ENCODE measurements at places on chromosomes 13 and 19.

DNA sequence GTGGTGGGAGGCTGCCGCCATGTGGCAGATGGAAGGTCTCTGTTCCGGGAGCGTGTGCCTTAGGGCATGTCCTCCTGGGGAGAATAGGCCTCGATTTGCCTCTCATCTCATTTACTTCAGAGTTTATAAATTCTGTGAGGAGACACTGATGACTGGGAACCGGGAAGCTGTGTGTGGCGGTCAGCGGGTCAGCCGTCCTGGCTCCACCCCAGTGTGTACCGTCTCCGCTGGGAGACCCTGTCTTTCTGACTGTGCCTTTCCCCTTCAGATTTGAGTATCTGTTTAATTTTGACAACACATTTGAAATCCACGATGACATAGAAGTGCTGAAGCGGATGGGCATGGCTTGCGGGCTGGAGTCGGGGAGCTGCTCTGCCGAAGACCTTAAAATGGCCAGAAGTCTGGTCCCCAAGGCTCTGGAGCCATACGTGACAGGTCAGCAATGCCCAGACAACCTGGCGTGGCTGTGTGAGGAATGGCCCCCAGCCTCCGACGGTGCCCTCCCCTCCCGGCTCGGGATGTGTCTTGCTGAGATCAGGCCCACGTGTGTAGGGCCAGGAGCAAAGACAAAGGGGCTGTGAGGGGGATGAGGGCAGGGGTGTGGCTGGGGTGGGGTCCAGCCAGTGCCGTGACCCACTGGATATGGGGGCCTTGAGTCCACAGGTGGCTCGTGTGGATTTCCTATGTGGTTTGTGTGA is 21.6 kb downstream of the ATP4B start:
- DNase-seq, result no peak

GRCh38 chr13:91891141-91891540 is 492.7 kb downstream of the GPC5 start:
- no peak for DNase-seq

- DNase-seq, result no peak
These were observed 50.1 kb downstream of the NLRP12 start for GRCh38 chr19:53773999-53774398.

DNA sequence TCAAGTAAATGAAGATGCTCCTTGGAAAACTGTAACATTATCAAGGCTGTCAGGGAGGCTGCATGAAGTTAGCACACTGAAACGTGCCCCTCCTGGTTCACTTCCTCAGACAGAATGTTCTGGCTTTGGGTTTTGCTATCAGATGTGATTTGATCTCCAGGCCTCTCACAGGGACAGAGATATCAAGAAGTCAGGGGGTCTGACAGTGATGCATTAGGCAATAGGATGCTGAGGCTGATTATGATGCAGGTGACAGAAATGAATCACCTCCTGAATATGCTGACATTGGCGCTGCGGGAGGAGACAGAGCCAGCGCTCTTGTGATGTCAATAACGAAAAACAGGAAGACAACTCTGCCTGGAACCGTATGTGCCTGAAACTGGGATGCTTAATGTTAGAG is 278.5 kb downstream of the DCT start:
- DNase-seq, result no peak

DNA sequence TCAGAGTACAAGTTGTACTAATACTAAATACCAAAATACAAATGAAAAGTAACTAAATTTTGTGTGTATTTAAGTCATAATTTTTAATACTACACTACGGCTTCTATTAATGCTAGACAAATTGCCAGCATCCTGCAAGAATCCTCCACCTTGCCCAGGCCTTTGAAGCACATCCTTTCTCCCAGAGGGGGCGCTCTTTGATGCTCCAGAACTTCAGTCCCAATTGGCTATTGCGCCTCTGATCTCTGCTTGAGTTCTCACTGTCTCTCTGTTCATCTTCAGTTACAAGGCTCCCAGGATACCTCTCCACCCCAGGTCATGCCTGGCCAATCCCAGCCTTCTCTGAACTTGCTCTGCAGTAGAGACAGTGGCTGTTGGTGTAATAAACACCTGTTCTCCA is 141.0 kb downstream of the DCLK1 start:
- no peak for DNase-seq

- no peak for DNase-seq
These were observed 440.9 kb downstream of the TSHZ3 start for GRCh38 chr19:30908262-30908771.

- peak; percentile 66 for DNase-seq
These were observed 2.4 kb upstream of the ARGLU1 start for GRCh38 chr13:106570299-106570852.

GRCh38 chr19:1624458-1624857 is 19.2 kb upstream of the UQCR11 start:
- DNase-seq, result peak; percentile 56

- no peak for DNase-seq
These were observed 671 bp upstream of the SLC46A3 start for GRCh38 chr13:28719227-28720055.

- DNase-seq, result no peak
These were observed at the start of gene IL11 for GRCh38 chr19:55370305-55370988. IL11 (minus strand) TSS chr19:55370463; CDS start chr19:55370310, 153 bp downstream.

DNA sequence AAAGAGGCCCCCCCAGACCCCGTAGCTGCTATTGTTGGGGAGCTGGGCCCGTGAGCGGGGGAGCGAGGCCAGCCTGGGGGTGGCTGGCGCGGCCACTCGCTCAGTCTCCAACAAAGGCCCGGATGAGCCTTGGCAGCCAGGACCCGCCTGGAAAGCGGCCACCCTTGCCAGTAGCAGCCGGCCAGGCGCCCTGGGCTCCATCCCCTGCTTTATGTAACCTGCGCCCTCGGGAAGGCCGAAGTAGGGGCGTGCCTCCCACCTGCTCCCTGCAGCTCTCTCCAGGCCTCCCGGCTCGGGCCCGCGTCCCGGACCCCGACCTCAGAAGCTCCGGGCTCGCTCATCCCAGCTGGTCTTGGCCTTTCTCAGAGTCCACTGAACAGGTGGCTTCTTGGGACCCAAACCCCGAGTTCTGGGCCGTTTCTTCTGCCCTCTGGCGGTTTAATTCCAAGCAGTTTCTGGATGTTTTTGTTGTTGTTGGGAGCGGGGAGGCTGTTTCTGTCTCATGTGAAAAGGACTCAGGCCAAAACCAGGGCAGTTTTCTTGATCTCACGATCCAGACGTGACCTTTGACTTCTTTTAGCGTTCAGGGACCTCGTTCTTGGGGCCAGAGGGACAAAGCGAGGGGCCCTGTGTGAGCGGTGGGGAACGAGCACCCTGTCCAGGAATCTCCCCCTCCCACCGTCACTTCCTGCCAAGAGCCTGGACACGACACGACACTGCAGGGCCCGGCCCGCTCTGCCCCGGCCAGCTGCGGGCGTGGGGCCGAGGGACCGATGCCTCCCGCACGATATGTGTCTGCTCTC is 1.2 kb downstream of the CDC34 start:
- DNase-seq, result no peak

DNA sequence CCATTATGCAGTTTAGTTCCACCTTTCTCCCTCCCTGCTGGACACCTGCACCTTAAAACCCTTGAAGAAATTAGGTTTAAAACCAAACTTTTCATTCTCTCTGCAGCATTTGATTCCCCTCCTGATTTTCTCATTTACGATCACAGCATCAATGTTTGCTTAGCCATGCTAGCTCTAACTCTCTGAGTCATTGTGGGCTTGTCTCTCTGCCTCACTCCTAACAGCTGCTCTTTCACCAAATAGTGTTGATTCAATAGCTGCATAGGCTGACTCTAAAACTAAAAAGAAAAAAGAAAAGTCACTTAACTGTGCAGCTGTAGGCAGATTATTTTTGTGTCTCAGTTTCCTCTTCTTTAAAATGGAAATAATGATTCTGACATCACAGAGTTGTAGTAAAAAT is 1124.9 kb downstream of the DIAPH3 start:
- no peak for DNase-seq

DNA sequence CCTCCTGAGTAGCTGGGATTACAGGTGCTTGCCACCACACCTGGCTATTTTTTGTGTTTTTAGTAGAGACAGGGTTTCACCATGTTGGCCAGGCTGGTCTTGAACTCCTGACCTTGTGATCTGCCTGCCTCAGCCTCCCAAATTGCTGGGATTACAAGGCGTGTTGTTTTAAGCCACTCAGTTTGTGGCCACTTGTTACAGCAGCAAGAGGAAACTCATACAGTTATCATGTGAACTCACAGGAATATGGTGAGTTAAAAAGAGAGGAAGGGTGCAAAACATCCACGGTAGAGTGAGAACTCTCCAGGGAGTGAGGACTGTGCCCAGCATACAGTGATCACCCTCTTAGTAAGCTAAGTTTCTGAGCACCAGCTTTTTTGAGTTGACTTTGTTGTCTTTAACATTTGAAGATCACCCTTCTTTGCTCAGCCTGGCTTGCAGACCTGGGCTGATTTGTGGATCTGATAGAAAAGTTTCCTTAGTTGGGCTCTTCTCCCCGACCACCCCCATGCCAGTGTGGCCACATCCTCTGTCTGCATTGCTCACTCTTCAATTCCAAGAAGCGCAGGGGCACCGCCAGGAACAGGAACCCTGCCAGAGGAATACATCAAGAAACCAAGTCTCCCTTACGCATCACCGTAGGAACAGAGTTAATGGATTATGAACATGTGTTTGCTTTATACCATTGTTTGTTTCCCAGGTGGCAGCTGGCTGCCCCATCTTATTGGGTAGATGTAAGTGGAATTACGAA is 16.0 kb downstream of the ALOX5AP start:
- DNase-seq, result no peak

DNA sequence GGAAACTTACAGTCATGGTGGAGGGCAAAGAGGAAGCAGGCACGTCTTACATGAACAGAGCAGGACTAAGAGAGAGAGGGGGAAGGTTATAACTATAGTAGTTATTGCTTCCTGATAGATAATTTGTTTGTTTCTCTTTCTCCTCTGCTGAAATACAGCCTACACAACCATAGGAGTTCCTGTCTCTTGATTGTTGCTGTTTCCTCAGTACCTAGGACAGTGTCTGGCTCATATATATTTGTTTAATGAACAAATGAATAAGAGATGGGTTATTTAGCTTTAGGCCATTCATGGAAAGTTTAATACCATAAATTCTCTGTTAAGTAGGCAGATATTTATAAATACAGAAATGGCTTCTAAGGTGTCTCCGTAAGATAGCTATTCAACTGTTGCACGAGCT is 95.2 kb downstream of the PCCA start:
- no peak for DNase-seq

DNA sequence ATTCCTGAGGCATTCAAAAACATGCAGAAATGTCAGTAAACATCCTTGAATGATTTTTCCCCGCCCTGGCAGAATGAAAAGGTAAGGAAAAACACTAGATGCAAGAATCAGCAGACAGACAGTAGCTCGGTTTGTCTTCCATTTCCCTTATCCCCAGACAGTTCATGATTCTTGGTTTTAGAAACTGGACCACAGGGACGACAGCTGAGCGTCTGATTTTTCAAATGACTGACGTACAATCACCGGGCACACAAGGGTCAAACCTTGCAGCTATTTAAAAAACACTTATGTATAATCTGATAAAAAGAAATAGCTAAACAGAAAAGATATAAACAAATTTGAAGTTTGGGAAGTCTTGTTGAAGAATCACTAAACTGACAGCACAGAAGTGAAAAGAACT is 47.1 kb downstream of the DCLK1 start:
- DNase-seq, result no peak

DNA sequence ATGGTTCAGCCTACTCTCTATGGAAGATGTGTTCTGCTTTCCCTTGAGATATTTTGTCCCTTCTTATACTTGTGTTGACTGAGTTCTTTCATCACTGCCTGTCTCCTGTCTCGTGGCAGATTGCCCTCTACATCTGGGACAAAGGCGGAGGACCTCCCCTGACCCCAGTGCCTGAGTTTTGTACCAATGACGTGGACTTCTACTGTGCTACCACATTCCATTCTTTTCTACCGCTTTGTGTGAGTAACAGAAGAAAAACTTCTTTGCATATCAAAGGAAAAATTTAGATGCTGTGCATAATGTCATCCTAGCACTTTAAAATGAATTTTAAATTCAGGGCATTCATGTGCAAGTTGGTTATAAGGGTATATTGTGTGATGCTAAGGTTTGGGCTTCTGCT is 74.6 kb downstream of the B3GLCT start:
- DNase-seq, result no peak

DNA sequence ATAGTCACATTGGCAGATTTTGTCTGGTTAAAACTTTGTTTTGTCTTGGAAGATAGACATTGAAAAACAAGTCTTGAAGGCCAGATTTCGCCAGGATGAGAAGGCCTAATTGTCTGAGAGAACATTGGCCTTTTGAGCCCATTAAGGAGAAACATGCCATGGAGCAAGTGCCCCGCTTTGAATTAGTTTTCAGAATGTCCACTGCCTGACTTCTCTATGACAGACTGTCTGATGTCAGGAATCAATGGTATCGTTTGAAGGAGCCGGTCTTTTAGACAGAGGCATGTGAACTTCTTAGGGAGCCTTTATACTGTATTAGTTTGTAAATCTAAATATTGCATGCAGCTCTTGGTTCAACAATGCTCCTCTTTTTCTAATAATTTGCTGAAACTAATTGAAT is 155.9 kb downstream of the DLEU7 start:
- DNase-seq, result no peak

GRCh38 chr13:97249796-97250495 is 27.8 kb downstream of the MBNL2 start:
- no peak for DNase-seq

DNA sequence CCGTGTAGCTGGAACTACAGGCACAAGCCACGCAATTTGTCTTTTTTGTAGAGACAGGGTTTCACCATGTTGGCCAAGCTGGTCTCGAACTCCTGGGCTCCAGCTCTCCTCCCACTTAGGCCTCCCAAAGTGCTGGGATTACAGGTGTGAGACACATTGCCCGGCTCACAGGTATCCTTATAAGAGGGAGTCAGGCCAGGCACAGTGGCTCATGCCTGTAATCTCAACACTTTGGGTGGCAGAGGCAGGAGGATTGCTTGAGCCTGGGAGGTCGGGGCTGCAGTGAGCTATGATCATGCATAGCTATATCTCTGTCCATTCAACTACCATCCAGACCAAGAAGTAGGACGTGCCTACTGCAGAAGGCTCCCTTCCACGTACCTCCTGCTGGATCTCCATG is 10.2 kb upstream of the IGLON5 start:
- DNase-seq, result no peak

GRCh38 chr13:46352805-46353204 is 34.2 kb downstream of the RUBCNL start:
- DNase-seq, result no peak

DNA sequence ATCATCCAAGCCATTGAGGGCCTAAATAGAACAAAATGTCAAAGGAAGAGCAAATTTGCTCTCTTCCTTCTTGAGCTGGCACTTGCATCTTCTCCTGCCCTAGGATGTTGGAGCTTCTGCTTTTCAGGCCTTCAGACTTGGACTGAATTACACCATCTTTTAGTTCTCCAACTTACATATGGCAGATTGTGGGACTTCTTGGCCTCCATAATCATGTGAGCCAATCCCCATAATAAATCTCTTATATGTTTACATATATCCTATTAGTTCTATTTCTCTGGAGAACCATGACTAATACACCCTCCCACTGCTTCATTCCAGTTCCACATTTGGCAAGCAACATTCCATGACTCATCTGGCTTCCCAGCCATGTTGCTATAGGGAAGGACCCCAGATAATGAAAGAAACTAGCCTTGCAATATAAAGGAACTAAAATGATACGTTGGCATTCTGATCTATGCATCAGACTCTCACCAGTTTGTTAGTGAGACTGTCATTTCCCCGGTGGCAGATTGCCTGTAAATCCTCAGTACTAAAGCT is 11.0 kb upstream of the ACOD1 start:
- DNase-seq, result no peak

GRCh38 chr19:32708457-32708856 is 11.1 kb upstream of the TDRD12 start:
- DNase-seq, result peak; percentile 42

Measured in activated CD8-positive, alpha-beta memory T cell treated with anti-CD3 and anti-CD28 coated beads, Interleukin-2, amount 50 U/mL, for 4 hours (primary cell).